ENCODE measurements at places on chromosomes 11 and 22.

- DNase-seq, result no peak
Measured at GRCh38 chr11:2139621-2140337, 590 bp upstream of the IGF2 start.

GRCh38 chr11:40226654-40227053, 1232.8 kb downstream of the LRRC4C start:
- DNase-seq, result no peak

GRCh38 chr11:71251761-71252268, 562 bp downstream of the SHANK2 start:
- DNase-seq, result no peak

DNA sequence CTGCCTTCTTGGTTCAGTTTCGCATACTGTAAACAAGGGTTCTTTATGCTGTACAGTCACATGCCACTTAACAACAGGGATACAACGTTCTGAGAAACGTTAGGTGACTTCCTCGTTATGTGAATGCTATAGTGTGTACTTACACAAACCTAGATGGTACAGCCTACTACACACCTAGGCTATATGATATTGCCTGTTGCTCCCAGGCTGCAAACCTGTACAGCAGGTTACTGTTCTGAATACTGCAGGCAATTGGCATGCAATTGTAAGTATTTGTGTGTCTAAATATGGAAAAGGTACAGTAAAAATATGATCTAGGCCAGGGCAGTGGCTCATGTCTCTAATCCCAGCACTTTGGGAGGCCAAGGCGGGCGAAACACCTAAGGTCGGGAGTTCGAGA, 85.7 kb upstream of the PRDM11 start:
- DNase-seq, result no peak

- no peak for DNase-seq
Measured at GRCh38 chr11:118106789-118107335, 20.1 kb upstream of the SMIM35 start.

DNA sequence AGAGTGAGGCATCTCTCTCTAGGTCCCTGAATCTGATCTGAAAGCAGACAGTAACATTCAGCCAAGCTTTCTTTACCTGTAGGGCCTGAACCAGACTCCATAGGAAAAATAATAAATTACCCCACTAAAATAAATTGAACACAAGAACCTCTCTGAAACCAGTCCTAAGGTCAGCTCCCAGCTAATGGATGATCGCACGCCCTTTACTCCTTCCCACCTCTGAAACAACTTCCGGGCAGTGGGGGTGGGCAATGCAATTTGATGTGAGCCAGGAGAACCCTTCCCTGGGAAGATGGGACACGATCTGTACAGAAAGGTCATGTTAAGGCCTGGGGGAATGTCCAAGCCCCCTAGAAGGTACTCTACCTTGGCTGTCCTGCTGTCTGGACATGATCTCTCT, 71.2 kb downstream of the MICAL3 start:
- DNase-seq, result no peak

- no peak for DNase-seq
Measured at GRCh38 chr11:79404325-79404724, 36.5 kb downstream of the TENM4 start.

DNA sequence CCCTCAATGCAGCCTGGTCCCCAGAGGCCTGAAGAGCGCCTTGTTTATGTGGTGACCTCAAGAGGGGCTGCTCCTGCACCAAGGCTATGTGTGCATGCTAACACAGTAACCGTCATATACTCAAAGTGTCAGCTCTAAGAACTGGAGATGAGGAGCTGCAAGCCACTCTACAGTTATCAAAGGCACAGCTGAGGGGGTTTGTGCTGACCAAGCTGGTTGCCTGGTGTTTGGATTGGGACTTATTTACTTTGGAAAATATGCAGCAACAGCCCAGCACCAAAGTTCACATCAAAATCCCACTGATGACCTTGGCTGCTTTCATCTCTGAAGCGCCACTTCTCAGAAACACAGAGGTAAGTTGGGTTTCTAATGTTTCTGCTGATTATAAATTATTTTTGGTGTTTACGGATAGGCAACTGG, at the start of gene SERPIND1:
SERPIND1 (plus strand) TSS at position 321 of the 420 bp plus-strand sequence. CDS start 5,200 bp downstream, outside the sequence.
- DNase-seq, result no peak

- no peak for DNase-seq
Measured at GRCh38 chr11:32427616-32427934, 7.8 kb downstream of the WT1 start.

GRCh38 chr11:45872651-45873356, 12.6 kb upstream of the MAPK8IP1 start:
- no peak for DNase-seq

GRCh38 chr22:43129426-43130425, 13.5 kb downstream of the MCAT start:
- no peak for DNase-seq

DNA sequence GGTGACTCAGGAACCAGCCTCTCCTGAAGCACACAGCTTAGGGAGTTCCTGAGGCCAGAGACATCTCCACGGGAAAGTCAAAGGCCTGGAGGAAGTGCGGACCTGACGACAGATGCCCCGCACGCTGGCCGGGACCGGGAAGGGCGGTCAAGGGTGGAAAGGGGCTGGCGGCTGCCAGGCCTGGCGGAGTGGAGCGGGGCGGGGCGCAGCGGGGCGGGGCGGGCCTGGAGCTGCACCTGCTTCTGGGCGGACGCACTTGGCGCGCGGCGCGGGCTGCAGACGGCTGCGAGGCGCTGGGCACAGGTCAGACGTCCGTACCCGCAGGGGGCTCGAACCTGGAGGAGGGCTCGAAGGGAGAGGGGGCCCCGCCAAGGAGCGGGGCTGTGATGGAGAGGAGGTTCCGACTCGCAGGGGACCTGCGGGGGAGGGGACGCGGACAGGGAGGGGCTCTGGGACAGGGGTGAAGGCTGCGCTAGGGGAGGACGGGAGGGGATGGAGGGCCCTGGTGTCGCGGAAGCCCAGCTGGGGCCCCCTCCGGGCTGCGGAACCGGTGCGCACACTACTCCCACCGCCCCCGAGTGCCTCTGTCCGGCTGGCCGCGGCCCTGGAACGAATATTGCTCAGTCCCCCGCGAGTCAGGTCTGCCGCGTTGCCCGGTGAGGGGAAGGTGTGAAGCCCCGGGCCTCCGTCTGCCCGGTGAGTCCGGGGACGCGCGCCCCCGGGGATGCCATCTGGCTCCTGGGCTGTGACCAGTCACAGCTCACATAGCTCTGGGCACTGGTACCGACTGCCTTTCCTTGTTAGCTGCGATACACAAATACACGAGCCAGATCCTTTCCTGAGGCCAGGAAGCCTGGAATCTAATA, at the start of gene TMEM45B:
TMEM45B (plus strand) TSS at position 253 of the 866 bp plus-strand sequence. CDS start 36,635 bp downstream, outside the sequence.
- no peak for DNase-seq

DNA sequence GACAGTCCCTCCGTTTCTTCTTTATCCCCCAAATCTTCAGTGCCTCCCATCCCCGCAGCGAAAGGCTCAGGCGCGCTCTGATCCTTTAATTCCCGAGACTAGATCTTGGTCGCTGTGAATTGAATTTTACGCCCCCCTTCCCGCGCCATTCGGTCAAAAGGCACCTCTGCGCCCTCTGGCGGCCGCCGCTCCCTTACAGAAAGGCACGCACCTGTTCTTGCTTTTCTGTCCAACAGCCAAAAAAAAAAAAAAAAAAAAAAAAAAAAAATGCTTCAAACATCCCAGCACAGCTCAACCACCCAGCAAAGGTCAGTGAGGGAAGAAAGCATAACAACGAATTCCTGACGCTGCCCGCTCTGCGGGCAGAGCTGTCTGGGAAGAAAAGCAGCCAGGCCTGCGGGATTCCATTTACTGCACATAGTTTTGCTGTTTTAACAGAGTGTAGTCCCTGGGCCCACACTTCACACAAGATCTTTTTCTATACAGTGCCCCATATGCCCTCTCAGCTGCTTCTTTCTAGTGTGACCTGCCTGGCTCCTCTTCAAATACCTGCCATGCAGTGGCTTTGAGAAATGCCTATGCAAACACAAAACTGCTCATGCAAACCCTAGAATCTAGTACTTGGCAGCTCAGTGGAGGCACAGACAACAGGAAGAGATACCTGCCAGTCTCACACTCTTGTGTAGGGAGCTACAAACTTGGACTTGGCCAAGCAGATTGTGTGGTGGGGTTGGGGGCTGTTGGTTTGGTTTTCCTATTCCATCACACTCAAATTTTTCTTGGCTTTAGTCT, 1.3 kb upstream of the ESAM start:
- DNase-seq, result peak; percentile 60

DNA sequence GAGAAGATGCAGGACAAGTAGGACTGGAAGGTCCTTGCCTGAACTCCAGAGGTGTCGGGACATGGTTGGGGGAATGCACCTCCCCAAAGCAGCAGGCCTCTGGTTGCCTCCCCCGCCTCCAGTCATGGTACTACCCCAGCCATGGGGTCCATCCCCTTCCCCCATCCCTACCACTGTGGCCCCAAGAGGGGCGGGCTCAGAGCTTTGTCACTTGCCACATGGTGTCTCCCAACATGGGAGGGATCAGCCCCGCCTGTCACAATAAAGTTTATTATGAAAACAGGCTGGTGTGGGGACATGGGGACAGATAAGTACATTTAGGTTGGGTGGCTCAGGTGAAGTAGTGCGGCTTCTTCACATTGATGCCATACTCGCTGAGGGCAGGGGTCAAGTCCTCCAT, 1.4 kb downstream of the TAF10 start:
- no peak for DNase-seq

DNA sequence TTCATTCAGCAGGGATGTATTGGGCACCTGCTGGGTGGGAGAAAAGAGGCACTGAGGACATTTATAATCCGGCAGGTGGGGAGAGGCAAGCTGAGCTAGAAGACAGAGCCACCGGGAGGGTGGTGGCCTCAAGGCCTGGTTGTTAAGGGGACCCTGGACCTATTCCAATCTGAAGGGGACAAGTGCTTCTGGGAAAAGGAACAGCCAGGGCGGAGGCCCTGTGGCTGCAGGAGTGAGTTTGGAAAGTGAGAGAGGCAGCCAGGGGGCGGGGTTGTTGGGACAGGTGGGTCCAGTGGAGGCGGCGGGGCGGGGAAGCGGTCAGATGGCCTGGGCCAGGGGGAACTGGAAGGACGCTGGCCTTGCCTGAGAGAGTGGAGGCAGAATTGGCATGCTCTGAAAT, 29.1 kb downstream of the ANO1 start:
- no peak for DNase-seq

- DNase-seq, result no peak
Measured at GRCh38 chr11:114176321-114176720, 116.8 kb downstream of the ZBTB16 start.

DNA sequence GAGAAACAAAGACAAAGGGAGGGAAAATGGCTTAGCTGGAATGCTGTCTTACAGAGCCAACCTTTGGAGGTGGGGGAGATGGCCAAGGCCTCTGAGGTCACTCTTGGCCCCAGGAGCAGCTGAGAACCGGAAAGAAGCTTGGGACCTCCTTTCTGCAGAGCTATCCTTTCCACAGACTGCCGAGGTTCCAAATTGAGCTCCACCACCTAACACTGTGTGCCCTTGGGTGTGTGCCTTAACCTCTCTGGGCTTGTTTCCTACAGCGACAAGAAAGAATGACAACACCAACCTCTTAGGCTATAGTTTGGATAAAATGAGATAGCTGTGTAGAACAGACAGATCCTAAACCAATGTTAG, 23.2 kb downstream of the RTN4RL2 start:
- no peak for DNase-seq

DNA sequence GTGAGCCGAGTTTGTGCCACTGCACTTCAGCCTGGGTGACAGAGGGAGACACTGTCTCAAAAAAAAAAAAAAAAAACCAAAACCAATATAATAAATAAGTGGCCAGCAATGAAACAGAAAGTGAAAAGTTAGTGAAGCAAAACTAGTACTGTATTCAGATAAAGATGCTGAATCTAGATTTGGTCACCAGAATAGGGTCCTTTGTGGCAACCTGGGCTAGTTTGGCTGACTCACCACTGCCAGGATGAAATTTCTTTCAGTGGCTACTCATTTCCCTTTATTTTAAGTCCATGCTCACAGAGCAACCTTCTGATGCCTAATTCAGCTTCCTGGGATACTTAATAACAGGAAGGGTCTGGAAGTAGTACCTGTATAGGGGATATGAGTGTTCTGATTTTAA, 26.0 kb downstream of the LIMK2 start:
- DNase-seq, result no peak

DNA sequence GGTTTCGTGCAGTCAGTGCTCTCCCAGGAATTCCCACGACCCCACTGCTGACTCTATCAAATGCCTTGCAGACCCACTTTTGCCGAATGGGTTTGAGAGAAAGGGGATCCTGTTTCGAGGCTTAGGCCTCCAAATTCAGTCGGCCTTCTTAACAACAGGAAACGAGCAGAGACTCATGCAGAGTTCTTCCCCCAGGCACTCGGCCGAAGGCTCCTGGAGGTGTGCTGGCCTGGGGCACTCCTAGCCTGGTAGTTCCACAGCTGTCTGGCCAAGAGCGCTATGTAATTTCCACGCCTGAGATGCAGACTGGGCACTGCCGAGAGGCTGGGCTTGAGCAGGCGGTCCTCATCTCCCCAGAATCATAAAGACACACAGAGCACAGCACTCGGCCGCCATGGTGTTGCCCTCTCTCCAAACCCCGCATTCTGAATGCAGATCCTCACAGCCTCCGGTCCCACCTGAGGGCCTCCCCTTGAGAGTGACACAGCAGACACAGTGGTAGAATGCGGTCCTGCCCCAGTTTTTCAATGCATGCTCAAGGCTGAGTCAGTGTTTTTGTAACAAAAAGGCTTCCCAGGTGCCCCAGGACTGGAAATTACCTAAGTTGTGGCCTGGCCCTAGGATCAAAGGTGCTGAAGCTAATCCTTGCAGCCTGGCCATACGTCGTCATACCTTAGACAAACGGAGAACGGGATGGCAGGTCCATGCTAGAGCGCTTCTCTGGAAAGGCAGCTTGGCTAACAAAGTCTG, 30.2 kb upstream of the BID start:
- no peak for DNase-seq

DNA sequence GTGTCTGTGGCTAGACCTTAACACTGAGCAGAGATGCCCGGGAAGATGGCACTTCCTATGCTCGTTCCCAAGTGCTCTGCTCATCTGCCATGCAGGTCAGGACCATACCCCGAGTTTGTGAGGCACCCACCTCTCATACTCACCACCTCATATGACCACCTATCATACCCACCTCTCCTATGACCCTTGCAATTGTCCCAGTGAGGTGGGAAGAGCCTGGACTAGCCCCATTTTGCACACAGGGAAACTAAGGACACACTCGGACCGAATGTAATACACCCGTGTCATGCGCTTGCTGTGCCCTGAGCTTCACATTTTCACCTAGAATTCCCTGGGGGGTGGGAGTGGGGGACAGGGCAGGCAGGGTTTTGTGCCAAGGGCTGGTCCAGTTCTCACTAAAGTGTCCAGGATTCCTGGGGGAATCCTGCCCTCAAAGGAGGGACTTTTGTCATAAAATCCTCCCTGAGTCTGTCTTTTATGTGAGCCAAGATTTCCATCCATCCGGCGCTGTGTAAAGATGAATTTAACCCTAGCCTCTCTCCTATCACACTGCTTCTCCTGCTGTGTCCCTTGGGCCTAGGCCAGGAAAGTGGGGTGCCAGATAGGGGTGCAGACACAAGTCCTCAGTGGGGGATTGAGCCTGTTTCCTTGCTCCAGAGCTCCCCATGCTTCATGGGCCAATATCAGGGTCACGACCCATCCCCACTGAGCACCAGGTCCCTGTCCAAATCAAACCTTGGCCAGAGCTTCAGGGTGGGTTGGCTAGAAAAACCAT, 20.0 kb downstream of the TPBGL start:
- DNase-seq, result no peak
